ENCODE measurements at places on chromosomes 6 and 20. TPM values are rescaled to one million over a fixed set of nuclear protein-coding genes. Genes with fewer than 3 reads are reported as not detected.

Gene OLIG3
- not detected for total RNA-seq

Gene FAXC
- total RNA-seq, result 42.8 TPM

Gene BACH2
- total RNA-seq, result 63.4 TPM

Gene SCGN
- total RNA-seq, result 30.7 TPM

Gene OR12D3
- not detected for total RNA-seq

Gene EXOC2
- 49.9 TPM for total RNA-seq

Gene LRRC73
- total RNA-seq, result 5.7 TPM

Gene SSTR4
- total RNA-seq, result not detected

Gene TMC2
- 3.4 TPM for total RNA-seq

Gene NOX3
- not detected for total RNA-seq

Gene MUC21
- total RNA-seq, result not detected

Gene ANGPT4
- total RNA-seq, result not detected

Gene SIRPB1
- total RNA-seq, result not detected

Gene EPB41L1
- total RNA-seq, result 94.7 TPM

Gene KCNQ2
- total RNA-seq, result 136 TPM

Gene CRISP3
- total RNA-seq, result not detected

Gene OGFR
- 17.9 TPM for total RNA-seq

Gene LIN28B
- total RNA-seq, result 0.25 TPM

Gene PRL
- not detected for total RNA-seq

Gene LIME1
- 2.7 TPM for total RNA-seq

Gene MCUR1
- total RNA-seq, result 25.8 TPM

Gene ARHGAP40
- not detected for total RNA-seq

Data from temporal lobe (tissue), 4 donors.